ENCODE measurements at places on chromosomes 7 and 10.

DNA sequence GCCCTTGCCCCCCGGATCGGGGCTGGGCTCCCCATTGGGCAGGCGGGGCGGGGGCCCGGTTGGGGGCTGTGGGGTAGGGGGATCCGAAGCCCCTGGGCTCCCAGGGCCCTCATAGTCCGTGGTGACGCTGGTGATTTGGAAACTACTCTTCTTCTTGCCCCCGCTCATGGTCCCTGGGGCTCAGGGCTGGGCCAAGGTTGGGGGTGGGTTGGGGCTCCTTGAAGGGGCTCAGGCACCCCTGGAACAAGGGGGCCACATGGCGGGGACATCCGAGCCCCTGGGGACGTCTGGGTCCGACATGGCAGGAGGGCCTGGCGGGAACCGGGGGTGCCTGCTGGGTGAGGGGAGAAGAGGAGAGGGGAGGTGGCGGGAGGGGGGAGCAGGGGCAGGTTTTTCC is 1.1 kb downstream of the TSC22D4 start:
- no peak for DNase-seq

DNA sequence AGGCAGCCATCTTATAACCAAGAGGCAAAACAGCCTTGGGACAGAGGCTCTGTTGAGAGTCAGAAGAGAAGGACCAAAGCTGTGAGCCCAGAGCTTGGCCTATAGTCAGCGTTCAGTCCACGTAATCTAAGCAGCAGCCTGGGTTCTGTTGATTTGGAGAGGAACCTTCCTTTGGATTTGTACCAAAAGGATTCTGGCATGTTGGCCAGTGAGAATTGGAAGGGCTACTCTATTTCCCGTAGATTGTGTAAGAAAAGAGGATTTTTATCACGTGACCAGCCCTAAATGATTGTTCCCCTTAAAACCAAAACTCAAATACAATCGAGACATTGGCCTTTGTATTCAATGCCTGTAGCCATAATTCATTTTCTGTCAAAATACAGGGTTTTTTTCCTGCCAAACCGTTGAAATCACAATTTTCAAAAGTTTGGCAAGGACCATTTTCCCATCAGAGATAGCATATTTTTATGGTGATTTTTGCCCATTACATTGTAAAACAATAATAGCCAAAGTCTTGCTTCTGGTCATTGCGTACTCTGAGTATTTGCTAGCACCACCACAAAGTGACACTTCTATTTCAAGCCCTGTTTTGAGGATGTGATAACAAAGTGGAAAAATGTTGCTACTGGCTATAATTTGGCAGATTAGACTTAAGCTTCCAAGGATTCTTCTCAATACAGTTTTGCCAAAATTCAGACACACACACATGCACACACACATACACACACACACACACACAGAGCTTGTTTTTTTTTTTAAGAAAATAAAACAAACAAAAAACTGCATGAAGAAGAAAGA is 23.1 kb upstream of the BMPER start:
- DNase-seq: no peak

DNA sequence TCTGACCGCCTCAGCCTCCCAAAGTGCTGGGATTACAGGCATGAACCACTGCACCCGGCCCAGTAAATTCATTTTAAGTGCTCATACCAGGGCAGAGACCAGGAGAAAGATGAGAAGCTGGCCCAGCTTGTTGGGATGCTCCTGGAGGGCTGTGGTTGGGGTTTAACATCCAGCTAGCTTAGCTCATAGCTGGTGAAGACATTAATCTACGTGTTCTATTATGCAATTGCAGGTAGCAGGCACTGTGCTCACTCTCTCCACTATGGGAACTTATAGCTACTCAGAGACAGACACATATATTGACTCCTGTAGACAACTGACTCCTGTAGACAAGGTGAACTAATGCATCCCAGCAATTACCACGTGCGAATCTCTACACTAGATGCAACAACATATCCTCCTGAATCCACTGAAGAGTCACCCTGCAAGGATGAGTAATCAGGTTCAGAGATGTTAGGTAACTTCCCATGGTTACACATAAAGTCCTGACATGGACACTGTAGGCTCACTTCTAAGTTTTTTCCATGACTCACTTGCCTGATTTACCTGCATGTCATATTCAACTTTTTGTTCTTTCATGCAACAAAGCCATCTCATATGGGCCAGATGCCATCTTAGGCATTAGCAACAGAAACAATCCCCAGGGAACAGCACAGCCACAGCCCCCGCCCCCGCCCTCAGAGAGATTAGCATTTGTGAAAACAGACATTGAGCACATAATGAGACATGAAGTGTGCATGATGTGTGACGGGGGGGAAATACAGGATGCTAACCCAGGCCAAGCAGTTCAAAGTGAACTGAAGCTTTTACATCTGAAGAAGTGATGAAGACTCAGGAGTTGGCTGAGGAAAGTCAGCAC is 37.2 kb downstream of the ERLIN1 start:
- peak; percentile 62 for DNase-seq

DNA sequence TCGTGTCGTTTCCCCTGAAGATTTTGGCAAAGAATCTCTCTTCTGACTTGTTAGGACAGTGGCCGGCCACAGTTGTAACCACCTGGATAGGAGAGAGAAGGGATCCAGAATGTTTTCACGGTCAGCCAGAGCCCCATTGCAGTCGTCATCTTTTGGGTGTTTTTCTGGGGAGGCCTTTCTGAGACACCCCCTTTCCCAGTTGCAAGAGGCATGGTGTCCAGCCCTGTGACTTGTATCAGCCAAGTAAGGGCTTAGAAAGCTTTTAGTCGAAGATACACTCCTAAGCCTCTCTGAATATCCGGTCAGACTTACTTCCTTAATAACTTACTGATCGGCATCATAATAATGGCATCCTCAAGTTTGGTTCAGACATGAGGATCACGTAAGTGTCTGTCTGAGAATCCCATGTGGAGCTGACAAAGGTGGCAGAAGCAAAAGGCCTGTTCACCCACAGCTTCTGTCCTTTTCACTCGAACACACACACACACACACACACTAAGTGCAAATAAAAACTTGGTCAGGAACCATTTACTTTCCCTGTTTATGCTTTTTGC is 435.7 kb upstream of the GALNT17 start:
- DNase-seq: no peak

GRCh38 chr10:78408671-78409472 is 375.2 kb downstream of the RPS24 start:
- no peak for DNase-seq

DNA sequence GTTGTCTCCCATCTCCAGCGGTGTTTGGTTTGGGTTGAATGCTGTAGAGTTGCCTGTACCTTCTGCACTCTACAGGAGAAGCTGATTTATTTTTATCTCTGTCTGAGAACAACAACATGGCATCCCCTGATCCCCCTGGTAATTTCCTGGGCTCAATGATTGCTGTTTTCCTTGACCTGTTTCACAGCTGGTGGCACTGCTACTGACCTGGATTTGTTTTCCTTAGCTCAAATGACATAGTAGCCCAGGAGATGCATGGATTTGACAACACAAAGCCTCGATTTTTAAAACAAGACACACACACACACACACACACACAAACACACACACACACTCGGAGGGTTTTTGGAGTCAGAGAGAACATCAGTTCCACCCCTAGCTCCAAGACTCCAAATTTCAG is 301.6 kb downstream of the NRG3 start:
- DNase-seq: no peak

- DNase-seq: no peak
These were observed 48.2 kb downstream of the ZNRF2 start for GRCh38 chr7:30332549-30332948.

DNA sequence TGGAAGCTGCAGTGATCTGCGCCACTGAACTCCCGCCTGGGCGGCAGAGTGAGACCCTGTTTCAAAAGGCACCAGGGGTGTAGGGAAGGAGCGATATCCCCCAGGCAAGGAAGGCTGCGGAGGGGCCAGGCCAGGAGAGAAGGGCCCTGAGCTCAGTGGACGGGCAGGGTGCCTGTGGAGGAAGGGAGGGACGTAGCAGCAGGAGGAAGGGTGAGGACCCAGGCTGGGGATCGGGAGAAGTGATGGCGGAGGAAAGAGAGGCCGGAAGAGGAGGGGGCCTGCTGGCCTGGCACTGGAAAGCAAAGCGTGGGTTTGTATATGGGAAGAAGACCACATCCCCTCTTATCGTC is 45.6 kb downstream of the ALOX5 start:
- DNase-seq: no peak

- no peak for DNase-seq
These were observed 29.3 kb upstream of the ITGB8 start for GRCh38 chr7:20301311-20301939.

DNA sequence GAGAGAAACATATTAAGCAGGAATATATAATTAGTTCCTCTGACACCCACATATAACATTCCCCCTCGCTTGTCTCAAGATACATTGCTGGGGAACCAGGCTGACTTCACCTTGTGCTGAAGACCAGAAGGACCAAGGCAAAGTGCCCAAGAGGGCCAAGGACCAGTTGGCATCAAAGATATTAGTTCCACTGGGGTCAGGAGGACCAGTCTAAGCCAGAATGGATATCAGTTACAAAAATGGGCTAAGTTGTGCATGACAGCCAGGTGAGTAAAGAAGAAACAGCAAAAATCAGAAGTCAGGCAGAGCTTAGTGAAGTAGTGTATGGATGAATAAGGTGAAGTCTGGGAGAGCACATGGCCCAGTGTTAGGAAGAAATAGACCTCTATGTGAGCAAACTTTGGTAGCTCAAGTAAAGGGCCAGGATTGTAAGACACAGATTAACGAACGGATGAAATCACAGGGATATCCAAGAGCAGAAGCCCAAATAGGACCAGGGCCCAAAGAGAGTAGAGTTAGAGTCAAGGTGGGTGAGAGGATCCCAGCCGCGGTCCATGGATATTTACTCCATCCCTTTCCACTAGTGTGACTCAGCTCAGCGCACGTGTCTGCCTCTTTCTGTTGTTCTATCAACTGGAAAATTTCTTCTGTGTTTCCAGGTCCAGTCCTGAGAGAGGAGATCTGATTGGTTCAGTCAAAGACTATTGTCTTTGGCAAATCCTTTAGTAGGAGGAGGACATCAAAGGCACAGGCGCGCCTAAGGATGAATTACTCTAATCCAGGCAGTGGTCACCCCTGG is 5.0 kb downstream of the CALD1 start:
- no peak for DNase-seq

DNA sequence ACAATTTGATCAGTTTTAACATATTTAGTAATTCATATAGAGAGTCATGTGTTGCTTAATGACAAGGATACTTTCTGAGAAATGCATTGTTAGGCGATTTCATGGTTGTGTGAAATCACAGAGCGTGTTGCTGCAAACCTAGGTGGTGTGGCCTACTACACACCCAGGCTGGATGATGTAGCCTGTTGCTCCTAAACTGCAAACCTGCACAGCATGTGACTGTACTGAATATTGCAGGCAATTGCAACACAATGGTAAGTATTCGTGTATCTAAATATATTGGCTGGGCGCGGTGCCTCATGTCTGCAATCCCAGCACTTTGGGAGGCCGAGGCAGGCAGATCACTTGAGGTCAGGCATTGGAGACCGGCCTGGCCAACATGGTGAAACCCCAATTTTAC is 73.7 kb upstream of the BAIAP2L1 start:
- DNase-seq: no peak
